HFF-Myc (cell line): ENCODE measurements at places on chromosomes 2 and 18.
A peak's percentile ranks its signal among the peaks of the same experiment; 100 is the strongest.

GRCh38 chr2:47437287-47437686 lies 34.3 kb downstream of the MSH2 start:
- DNase-seq, result peak; percentile 14

GRCh38 chr2:128736689-128737545 lies 418.2 kb upstream of the HS6ST1 start:
- peak; percentile 11 for DNase-seq

- DNase-seq, result no peak
Measured at GRCh38 chr2:187266147-187266546, 181.9 kb downstream of the CALCRL start.

- DNase-seq, result no peak
Measured at GRCh38 chr18:6414723-6415417, at the start of gene L3MBTL4. L3MBTL4 (minus strand) TSS chr18:6414911; CDS start chr18:6311625, 103,286 bp downstream.

DNA sequence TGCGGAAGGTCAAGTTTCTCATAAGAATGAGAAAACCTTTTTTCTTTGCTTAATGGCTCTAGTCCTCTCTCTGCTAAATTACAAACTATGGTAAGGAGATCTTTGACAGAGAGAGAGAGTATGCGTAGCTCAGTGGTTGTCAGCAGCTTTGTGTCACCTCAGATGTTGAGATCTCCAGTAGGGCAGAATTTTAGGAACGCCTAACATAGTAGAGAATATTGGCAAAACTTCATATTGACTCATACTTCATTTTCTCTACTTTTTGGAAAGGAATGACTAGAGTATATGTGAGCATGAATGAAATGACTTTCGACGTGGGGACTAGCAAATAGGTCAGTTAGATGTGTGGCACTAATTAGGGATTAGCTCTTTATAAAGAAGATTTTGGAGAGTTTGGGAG lies 64.0 kb downstream of the WDR7 start:
- no peak for DNase-seq

DNA sequence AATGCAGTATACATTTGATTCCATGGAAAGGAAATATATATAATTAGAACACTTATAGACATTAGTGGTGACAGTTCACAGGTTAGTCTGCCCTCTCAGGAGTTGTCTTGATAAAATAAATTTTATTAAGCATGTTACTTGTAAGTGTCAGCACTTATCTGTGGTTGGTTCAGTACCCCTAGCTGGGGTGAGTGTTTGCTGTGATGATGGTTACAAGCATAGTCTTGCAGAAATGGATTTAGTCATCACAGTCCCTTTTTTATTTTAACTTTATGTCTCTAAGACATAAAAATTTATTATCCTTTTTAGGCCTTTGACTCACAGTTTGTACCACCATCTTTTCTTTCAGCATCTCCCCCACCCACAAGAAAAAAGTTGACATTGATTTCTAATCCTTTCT lies 52.1 kb downstream of the NCK2 start:
- no peak for DNase-seq

DNA sequence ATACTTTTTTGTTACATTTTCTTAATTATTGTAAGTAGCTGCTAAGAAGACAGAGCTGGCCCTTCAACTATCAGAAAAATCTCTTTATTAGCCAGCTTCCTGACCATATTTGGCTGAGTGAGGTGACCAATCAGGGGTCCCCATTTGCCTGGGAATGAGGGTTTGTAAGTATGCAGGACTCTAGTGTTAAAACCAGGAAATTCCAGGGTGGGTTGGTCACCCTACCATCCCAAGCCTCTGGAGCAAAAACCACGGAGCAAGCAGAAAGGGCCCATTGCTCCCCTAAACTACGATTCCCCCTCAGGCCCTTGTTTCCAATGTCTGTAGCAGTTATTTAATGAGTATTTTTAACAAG lies 165.6 kb upstream of the NCKAP5 start:
- DNase-seq, result no peak

GRCh38 chr18:1050012-1050657 lies 145.5 kb downstream of the ADCYAP1 start:
- no peak for DNase-seq

- no peak for DNase-seq
Measured at GRCh38 chr18:76453932-76454331, 41.1 kb downstream of the ZNF516 start.

DNA sequence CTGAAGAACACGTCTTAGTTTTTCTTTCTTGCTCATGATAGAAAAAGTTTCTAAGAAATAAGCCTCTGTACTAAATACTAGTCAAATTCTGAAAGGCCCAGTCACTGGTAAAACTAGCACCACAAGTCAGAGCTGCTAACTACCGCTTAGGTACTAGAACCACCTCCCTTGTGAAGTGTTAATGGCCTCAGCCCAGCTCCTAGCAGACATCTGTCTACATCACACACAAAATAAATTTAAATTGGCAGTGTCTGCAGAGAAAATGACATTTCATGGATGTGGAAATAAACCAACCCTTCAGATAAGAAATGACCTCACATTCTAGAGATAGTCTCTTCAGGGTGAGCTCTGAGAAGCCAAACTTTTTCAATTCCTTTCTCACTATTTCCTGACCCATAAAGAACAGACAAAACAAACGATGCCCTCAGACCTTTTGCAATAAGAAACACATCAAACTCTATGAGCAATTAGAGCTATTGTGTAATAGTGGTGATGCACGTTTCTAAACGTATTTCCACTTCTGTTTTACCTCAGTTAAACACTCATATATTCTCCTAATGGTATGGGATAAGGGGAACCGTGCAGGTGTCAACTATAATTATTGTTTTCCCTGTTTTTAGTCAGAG lies 70.3 kb upstream of the DSG1 start:
- no peak for DNase-seq

DNA sequence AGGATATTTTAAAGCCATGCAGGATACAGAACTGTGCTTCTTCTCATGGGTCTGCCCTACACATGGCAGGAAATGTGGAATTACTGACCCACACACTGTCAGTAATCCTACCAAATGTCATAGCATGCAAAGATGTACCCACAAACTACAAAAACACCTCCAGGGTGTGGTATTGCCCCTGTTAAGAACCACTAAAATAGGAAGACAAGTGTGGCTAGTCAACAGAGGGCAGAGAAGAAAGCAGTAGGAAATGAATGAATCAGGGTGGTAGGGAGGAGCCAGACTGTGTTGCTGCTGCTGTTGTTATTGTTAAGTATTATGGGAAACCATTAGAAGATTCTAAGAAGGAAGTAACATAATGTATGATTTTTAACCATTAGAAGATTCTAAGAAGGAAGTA lies 556.7 kb upstream of the ACVR2A start:
- no peak for DNase-seq

- no peak for DNase-seq
Measured at GRCh38 chr2:156349605-156350004, 17.1 kb upstream of the NR4A2 start.

GRCh38 chr18:49441338-49441938 lies 19.0 kb downstream of the DYM start:
- no peak for DNase-seq

- no peak for DNase-seq
Measured at GRCh38 chr2:135179689-135180088, 127.6 kb downstream of the RAB3GAP1 start.

DNA sequence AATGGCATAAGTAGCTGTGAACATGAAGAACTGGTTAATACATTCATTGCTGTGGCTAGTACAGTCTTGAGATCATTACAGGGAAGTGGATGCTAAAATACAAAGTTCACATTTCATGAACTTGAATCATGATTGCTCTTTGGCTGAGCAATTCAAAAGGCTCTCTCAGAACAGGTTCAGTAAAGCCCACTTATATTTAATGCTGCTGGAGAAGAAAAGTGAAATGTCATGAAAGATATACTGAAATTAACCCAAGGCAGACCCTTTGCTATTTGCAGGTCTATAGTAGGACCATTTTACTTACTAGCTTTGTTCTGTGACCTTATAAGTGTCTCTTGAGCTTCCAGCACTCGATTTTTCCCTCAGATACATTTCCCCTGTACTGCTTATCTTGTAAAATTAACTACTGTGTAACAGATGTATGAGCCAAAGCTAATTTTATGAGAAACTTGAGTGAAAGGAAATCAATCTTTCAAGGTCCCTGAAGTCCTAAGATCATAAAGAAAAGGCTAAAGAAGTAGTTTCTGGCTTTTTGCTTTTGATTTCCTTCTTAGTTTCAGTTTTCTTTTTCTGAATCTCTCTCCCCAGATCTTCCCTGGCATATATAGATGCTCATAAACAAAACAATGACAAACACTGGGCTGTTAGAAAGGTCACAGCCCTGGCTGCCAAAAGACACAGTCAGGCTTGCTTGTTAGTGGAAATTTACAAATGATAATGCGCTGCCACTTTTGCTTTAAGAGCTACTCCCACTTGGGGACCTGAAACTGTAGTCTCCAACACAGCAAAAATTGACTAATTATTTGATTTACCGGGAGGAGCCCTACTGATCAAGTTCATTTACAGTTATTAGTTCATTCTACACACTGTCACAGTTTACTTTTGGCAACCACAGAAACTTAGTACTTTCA lies 132.7 kb upstream of the XPO1 start:
- no peak for DNase-seq
